Umbilical cord (tissue), 2 donors: ENCODE measurements at places on chromosomes 1 and 21. TPM values are rescaled to one million over a fixed set of nuclear protein-coding genes. Genes with fewer than 3 reads are reported as not detected.

PODN gene
- 48.9 TPM for total RNA-seq

MSH4 gene
- 0.24 TPM for total RNA-seq

AMY1C gene
- not detected for total RNA-seq

MRPL39 gene
- 36.8 TPM for total RNA-seq

CD2 gene
- total RNA-seq = not detected

LCE1B gene
- not detected for total RNA-seq

GBP6 gene
- 0.48 TPM for total RNA-seq

LENEP gene
- not detected for total RNA-seq

CRYAA gene
- not detected for total RNA-seq

MAP3K21 gene
- 3.6 TPM for total RNA-seq

KRTAP11-1 gene
- 2.4 TPM for total RNA-seq

PALMD gene
- total RNA-seq = 33.0 TPM

LIPI gene
- total RNA-seq = not detected

ZNF648 gene
- total RNA-seq = not detected

PTPN22 gene
- total RNA-seq = 3.1 TPM

ALG6 gene
- 8.2 TPM for total RNA-seq

DBT gene
- total RNA-seq = 14.0 TPM

LCA5L gene
- 19.7 TPM for total RNA-seq

IL19 gene
- total RNA-seq = not detected

SPATA46 gene
- not detected for total RNA-seq

C1orf232 gene
- total RNA-seq = not detected

TTC24 gene
- 3.1 TPM for total RNA-seq

RNU1-2 gene
- total RNA-seq = under 0.01 TPM

ACTA1 gene
- total RNA-seq = 4.6 TPM

MPL gene
- not detected for total RNA-seq

PRELP gene
- 7.0 TPM for total RNA-seq

S100A9 gene
- 224 TPM for total RNA-seq

IL6R gene
- 14.7 TPM for total RNA-seq

PLA2G2C gene
- total RNA-seq = 0.48 TPM

C8A gene
- not detected for total RNA-seq

VHLL gene
- 6.0 TPM for total RNA-seq

NAV1 gene
- total RNA-seq = 36.1 TPM

PLA2G5 gene
- total RNA-seq = 4.8 TPM
